MCF 10A (cell line): ENCODE measurements at places on chromosomes 7 and 10. TPM values are rescaled to one million over a fixed set of nuclear protein-coding genes. Genes with fewer than 3 reads are reported as not detected.

Gene TRPV5
- not detected in 2 replicates for total RNA-seq

Gene PRPS1L1
- not detected in 2 replicates for total RNA-seq

Gene FOXP2
- not detected in 2 replicates for total RNA-seq

Gene TMEM213
- not detected in 2 replicates for total RNA-seq

Gene SPDYE2
- total RNA-seq: 0.22 TPM in 1 of 2 replicates, not detected in the other

Gene EPO
- total RNA-seq: not detected in 2 replicates

Gene ZNF117
- 3.2 and 4.8 TPM in 2 replicates for total RNA-seq

GRCh38 chr7:150448789-150449147 lies 1.7 kb upstream of the GIMAP8 start:
- peak; percentile 73 for DNase-seq
- peaks cover 17% of the 10 kb centered on the region for H3K27me3 ChIP-seq
- no peaks in the 10 kb centered on the region for H3K4me1 ChIP-seq
- no peak overlapping the region for H3K4me3 ChIP-seq
- H3K27ac ChIP-seq: no peak overlapping the region

DNA sequence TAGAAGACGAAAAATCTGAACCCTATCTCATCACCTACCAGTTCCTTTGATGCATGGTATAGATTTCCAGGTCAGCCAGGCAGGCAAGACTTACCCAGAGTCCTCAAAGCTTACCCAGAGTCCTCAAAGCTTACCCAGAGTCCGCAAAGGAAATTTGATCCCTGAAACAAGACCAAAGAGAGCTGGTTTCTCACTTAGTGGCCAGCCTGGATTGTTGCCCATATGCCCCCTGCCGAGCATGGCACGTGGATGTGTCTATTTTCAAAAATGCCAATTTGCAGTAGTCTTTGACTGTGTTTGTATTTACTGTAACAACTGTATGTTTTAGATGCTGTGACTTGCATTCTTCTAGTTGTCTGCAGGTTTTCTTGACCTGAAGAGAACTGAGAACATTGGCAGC lies 120.2 kb upstream of the STARD3NL start:
- no peak overlapping the region for H3K27ac ChIP-seq
- DNase-seq: peak; percentile 11
- no peaks in the 10 kb centered on the region for H3K36me3 ChIP-seq
- no peak overlapping the region for H3K4me3 ChIP-seq
- no peaks in the 10 kb centered on the region for H3K4me1 ChIP-seq
- H3K27me3 ChIP-seq: peaks cover 66% of the 10 kb centered on the region

GRCh38 chr7:105756367-105756766 lies 120.0 kb downstream of the ATXN7L1 start:
- no peaks in the 10 kb centered on the region for H3K27me3 ChIP-seq
- no peak overlapping the region for H3K4me3 ChIP-seq
- no peaks in the 10 kb centered on the region for H3K4me1 ChIP-seq
- no peaks in the 10 kb centered on the region for H3K36me3 ChIP-seq

DNA sequence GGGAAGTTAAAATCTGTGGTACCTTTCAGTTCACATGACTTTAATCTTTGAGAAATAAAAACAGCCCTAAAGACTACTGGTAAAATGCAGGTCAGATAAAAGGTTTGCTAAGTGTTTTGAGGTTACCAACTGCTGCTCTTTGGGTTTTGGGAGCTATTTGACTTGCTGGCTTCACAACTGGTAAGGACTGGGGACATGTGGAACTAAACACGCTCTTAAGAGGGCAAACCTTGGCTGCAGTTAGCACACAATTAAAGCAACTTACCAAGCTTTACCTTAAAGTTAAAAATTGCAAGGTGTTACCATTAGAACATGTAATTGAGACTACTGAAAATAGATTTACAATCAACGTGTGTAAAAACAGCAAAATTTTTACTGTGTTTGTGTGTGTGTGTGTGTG lies 220.2 kb downstream of the PHF14 start:
- peak overlapping the region; percentile 55 for H3K27ac ChIP-seq
- H3K4me1 ChIP-seq: peaks cover 22% of the 10 kb centered on the region
- no peak for DNase-seq
- H3K36me3 ChIP-seq: no peaks in the 10 kb centered on the region

GRCh38 chr10:43923328-43923727 lies 274.6 kb upstream of the ZNF32 start:
- no peak overlapping the region for H3K27ac ChIP-seq
- peaks cover 39% of the 10 kb centered on the region for H3K27me3 ChIP-seq
- H3K36me3 ChIP-seq: no peaks in the 10 kb centered on the region
- no peak overlapping the region for H3K4me3 ChIP-seq

- no peak overlapping the region for H3K27ac ChIP-seq
- H3K4me1 ChIP-seq: peaks cover 15% of the 10 kb centered on the region
- no peaks in the 10 kb centered on the region for H3K27me3 ChIP-seq
- DNase-seq: no peak
- no peaks in the 10 kb centered on the region for H3K36me3 ChIP-seq
Observed at GRCh38 chr10:32376771-32377170, 29.8 kb upstream of the EPC1 start.

DNA sequence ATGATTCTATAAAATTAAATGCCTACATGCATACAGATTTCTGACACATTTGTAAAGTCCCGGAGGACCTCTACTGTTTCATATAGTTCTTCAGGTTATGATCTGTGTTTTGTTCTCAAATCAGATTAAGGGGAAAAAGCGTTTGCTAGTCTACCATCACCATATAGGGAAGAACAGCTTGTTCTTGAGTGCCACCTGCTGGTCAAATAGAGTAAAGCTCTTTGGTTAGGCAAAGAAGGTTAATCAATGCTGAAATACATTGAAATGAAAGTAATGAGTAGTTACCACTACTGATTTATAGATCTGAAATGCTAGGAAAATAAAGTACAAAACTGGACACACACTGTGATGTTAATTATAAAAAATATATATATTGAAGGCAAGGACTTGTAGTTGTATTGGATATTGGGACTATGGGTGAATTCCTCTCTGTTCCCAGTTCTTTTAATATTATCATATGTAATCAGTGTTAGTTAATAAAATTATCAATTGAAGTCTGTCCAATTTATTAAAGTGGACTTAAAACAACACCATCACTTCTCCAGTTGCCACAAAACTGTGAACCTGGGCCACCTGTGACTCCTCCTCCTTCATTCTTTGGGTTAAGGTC lies 72.6 kb upstream of the PDLIM1 start:
- no peak overlapping the region for H3K27ac ChIP-seq
- H3K36me3 ChIP-seq: no peaks in the 10 kb centered on the region
- peaks cover 18% of the 10 kb centered on the region for H3K27me3 ChIP-seq
- DNase-seq: peak; percentile 84
- H3K4me1 ChIP-seq: peaks cover 16% of the 10 kb centered on the region

DNA sequence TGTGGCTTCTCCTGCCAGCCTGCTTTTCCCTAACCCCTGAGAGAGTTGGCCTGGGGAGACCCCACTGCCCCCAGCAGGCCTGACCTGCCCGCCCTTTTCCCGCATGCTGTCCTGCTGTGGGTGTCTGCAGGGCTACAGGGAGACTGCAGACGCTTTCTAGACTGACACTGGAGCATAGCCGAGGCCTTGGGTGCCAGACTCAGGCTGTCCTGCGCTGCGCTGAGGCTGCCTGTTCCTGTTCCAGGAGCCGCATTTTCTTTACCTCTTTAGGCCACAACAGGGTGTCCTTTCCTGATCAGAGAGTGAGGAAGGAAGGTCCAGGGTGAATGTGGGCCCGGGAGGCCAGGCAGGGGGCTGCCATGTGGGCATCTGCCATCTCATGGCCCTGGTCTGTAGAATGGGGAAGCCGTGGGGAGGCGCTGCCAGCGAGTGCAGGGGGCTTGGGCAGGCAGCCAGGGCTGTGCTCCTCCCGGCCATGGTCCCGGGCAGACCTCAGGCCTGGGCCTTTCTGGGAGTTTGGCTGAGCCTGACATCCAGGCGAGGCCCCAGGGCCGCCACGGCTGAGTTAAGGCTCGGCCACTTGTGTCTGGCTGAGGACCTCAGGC lies 3.6 kb downstream of the PWWP2B start:
- H3K36me3 ChIP-seq: peaks cover 3% of the 10 kb centered on the region
- H3K27ac ChIP-seq: no peak overlapping the region
- no peaks in the 10 kb centered on the region for H3K4me1 ChIP-seq
- no peak overlapping the region for H3K4me3 ChIP-seq

DNA sequence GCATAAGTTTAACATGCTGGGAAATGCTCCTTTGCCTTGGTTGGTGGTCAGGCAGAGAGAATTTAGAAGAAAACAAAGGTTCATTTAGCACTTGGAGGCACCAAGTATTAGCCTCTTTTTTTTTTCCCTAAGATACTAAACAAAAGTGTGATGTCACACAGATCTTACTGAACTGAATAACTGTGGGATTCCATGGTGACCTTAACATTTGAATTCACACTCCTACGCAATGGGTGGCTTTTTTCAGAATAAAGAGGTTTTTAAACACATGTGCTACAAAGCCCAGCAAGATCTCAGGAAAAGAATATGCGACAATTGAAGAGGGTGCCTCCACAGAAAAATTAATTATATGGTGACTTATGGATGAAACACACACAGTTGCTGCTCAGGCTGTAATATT lies 133.4 kb upstream of the ABCB5 start:
- no peak for DNase-seq
- H3K27ac ChIP-seq: no peak overlapping the region
- H3K4me3 ChIP-seq: no peak overlapping the region
- H3K27me3 ChIP-seq: no peaks in the 10 kb centered on the region
- H3K36me3 ChIP-seq: no peaks in the 10 kb centered on the region

DNA sequence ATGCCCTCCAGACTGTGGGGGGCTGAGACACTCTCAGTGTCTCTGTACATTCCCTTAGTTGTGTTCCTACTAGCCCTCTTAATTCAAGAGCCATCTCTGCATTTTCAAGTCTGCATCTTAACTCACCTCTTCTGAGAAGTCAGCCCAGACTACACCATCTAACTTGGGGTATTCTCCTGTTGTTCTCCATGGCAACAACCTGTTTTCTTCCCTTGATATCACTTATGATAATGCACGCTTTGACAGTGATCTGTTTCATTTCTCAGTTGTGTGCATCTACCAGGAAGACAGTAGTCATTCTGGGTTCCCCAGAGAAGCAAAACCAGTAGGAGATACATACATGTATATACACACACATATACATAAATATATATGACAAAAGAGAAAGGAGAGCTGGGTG lies 707.3 kb upstream of the IGFBP3 start:
- H3K36me3 ChIP-seq: no peaks in the 10 kb centered on the region
- peaks cover 5% of the 10 kb centered on the region for H3K4me1 ChIP-seq
- DNase-seq: no peak
- no peak overlapping the region for H3K27ac ChIP-seq
- no peaks in the 10 kb centered on the region for H3K27me3 ChIP-seq

DNA sequence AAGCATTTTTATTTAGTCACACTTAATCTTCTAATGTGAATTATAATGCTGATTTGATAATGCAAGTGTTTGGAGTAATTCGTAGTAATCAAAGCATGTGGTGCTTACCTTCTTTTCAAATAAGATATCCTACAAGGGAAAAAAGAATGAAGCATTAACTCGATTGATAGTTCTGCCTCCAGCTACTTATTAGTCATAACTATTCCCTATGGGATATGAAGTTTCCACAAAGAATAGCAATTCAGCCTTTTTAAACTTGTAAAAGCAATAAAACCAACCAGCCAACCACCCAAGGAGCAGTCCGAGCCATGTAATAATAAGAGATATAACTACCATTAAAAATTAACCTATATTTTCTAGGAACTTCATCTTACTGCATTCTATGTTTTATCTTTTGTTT lies 11.6 kb downstream of the COL28A1 start:
- no peaks in the 10 kb centered on the region for H3K36me3 ChIP-seq
- H3K4me1 ChIP-seq: no peaks in the 10 kb centered on the region
- H3K27me3 ChIP-seq: no peaks in the 10 kb centered on the region
- DNase-seq: no peak
- no peak overlapping the region for H3K4me3 ChIP-seq

GRCh38 chr10:5818894-5819293 lies 5.7 kb upstream of the GDI2 start:
- H3K27ac ChIP-seq: no peak overlapping the region
- H3K4me3 ChIP-seq: no peak overlapping the region
- DNase-seq: no peak
- no peaks in the 10 kb centered on the region for H3K27me3 ChIP-seq
- no peaks in the 10 kb centered on the region for H3K36me3 ChIP-seq

DNA sequence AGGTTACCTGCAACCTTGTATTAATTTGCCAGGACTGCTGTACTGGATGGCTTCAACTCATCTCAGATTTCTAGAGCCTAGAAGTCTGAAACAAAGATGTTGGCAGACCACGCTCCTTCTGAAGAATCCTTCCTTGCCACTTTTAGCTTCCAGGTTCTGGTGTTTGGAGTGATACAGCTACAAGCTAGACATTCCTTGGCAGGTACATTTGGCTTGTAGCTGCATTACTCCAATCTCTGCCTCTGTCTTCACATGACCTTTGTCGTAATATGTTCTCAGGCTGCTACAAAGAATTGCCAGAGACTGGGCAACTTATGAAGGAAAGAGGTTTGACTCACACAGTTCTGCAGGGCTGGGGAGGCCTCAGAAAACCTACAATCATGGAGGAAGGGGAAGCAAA lies 146.3 kb downstream of the GALNT17 start:
- no peak overlapping the region for H3K27ac ChIP-seq
- no peaks in the 10 kb centered on the region for H3K4me1 ChIP-seq
- DNase-seq: no peak
